ENCODE measurements at places on chromosomes 16 and 17.

- no peak for DNase-seq
Measured at GRCh38 chr16:68696514-68696913, 40.6 kb upstream of the CDH1 start.

DNA sequence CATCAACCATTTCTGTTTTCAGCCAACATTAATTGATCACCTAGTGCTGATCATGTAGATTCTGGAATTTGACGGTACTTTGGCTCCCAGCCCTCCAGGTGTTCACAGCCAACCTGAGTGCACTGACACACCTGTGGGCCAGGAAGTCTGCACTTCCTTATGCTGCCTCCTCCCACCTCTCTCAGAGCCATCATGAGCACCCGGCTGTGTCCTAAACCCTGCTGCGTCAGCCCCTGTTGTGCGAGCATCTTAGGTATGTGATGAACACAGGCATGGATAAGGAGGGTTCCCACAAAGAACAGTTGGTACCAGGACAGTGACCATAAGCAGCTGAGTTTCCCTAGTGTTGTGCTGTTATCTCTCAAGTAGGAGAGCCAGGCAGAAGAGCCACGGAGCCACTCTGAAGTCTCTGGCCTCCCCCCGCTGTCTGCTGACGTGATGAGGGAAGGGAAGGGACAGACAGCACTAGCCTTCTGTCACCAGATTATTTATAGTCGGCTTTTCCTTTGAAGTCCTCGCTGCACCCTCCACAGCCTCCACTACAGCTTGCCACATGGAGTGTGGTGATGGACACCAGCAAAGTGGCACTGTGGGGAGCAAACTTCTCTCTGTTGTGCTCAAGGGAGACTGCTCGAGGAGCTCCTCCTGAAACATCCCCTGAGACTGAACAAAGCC, 162.8 kb upstream of the ANKFN1 start:
- no peak for DNase-seq

DNA sequence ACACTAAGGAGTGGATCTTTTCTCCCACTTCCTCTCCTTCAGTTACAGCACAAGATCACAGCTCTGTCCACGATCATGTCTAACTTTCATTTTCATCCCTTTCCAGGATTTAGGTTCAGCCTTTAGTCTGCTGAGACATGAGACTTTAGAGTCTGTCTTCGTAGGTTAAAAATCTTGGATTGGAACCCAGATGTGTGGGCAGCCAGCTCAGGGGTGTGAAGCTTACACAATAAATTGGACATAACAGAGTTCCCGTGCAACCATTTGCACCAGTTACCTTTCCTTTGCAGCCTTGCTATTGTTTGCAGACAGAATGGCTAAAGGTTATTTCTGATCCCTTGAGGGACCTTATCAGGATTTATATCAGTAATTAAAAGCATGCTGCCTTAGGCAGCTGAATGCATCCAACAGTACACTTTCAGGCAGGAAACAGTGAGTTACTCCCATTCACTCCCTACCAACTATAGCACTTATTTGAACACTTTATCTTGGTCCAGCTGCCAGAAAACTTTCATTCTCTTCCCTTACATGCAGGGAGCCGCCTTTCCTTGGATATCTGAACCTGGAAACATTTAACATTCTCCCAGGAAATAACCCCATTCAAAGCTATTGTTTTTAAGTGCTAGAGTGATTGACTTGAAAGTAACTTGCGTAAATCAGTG, 87.3 kb downstream of the TMEM100 start:
- no peak for DNase-seq

- DNase-seq: no peak
Measured at GRCh38 chr16:55832425-55832772, 497 bp downstream of the CES1 start.

GRCh38 chr16:12120217-12120981, 143.9 kb downstream of the SNX29 start:
- no peak for DNase-seq

DNA sequence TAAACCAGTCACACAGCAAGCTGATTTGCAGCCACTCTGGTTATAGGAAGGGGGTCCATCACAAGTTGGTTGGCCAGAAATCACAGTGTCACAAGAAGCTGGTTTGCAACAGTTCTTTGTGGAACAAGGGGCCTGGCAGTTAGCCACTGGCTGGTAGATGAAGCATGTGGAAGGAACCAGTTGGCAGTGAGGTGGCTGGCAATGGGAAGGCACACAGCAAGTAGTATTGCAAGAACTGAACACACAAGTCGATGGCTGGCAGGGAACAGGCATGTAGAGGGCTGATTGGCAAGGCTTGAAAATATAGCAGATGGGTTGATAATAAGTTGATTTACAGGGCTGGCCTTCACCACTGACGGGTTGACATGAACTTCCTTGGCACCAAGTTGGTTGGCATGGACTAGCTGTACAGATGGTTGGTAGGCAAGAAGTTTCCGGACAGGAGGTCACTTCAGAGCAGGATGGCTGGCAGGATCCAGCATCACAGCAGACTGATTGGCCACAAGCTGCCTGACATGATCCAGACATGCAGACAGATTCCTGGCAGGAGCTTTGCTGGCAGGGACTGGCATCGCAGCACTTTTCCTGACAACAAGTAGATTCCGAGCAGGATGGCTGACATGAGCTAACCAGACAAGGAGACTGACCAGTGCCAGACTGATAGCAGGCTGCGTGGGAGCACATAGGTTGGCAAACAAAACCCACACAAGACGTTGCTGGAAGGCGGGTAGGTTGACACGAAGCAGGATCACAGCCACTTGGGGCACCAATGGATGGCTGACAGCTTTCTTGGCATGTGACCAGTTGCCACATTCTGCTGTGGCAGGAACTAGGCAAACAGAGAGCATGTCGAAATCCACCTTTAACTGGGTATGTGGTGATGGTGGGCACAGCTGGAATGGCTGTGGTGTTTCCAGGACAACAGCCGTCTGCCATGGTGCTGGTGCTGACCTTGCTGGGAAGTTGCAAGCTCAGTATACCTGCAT, at the start of gene KRTAP29-1:
Gene KRTAP29-1 (minus strand): TSS at position 936 of the 986 bp plus-strand sequence. CDS start 0 bp downstream, at position 936.
- no peak for DNase-seq

DNA sequence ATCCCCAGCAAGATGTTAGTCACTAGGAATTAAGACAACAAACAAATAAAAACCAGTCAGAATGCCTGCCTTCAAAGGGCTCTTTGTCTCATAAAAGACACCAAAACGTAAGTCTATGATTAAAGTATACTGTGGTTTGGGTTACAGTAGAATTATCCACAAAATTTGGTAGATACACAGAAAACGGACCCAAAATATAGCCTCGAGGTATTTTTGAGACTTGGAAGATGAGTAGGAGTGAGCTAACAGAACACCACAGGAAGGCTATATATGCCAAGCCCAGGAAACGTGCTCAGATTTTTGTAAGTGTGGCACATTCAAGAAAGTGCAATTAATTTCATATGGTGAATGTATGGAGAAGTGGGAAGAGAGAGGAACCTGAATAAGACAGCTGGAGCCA, 831.4 kb downstream of the CDH11 start:
- DNase-seq: no peak

GRCh38 chr16:21684199-21684598, 20.4 kb downstream of the OTOA start:
- peak; percentile 60 for DNase-seq

GRCh38 chr16:71846431-71846830, 655 bp downstream of the ATXN1L start:
- DNase-seq: peak; percentile 14

DNA sequence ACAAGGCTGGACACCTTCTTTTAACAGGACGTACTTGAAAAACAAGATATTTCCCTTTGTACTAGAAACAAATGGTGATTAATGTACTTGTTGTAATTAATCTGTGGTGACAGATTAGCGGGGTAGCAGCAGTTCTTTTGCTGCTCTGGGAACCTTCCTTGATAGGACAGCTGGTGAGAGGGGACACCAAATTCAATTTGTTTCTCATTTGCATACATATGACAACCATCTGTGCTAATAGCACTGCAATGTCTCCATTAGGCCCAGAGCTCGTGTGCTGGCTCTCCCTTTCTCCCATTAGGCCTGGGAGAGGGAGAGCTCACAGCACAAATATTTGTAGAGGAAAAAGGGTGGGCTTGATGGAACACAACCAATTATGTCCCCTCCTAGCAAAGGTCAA, 221.0 kb upstream of the HS3ST3A1 start:
- no peak for DNase-seq

- DNase-seq: peak; percentile 91
Measured at GRCh38 chr16:31105677-31106213, 2.4 kb upstream of the BCKDK start.

- DNase-seq: peak; percentile 91
Measured at GRCh38 chr16:66947302-66948065, 12.2 kb downstream of the CES2 start.

- DNase-seq: no peak
Measured at GRCh38 chr16:84581158-84581557, 36.7 kb downstream of the COTL1 start.

DNA sequence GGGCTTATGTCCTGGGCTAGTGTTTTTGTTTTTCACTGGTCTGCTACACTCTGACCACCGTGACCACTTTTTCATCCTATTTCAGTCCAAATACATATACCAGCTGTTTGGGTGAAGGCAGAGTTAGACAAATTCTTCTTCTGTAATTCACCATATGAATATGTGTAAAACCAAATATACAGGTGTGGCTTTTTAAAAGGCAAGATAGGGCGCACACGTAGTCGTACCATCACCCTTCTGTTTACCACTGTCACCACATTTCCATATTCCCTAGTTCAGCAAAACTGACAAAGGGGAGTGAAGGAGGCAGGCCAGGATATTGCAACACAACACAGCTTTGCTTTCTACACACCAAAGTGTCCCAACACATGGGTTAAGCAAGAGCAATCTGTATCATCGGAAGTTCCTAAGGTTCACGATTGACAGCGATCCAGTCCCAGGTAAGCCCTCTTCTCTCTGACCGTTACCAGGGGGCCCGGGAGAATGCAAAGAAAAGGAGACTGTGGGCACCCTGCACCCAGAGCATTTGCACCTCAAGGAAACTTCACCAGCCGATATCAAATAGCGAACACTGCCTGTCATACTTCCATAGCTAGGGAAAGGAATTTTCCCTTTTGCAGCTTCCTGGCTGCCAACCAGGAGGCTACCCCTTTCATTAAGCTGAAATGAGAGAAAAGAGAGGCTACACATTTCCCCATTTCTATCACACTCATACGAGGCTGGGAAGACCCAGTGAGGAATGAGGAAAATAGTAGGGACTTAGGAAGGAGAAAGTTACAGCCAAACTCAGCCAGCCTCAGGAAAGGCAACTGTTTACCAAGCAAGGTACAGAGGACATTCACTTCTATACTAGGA, 23.1 kb downstream of the CREBBP start:
- DNase-seq: no peak

- DNase-seq: no peak
Measured at GRCh38 chr17:62739645-62740388, 68.3 kb downstream of the MARCHF10 start.

DNA sequence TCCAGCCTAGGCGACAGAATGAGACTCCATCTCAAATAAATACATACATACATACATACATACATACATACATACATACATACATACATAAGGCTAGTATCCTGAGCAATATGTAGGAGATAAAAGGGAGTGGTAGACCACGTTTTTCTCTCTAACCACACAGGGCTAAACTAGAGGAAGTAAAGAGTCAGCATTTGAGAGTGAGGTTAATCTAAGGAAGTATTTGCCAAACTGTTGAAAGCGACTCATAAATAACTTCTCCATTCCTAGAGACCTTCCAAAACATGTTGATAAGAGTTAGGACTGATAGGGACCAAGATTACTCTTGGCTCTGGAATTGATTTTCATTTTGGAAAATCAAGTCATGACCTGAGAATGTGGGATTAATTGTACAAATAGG, 68.9 kb downstream of the NEUROD2 start:
- no peak for DNase-seq

- DNase-seq: no peak
Measured at GRCh38 chr17:4235372-4236279, 28.2 kb downstream of the ANKFY1 start.

GRCh38 chr17:77301694-77302266, 161.0 kb downstream of the SEC14L1 start:
- DNase-seq: no peak

DNA sequence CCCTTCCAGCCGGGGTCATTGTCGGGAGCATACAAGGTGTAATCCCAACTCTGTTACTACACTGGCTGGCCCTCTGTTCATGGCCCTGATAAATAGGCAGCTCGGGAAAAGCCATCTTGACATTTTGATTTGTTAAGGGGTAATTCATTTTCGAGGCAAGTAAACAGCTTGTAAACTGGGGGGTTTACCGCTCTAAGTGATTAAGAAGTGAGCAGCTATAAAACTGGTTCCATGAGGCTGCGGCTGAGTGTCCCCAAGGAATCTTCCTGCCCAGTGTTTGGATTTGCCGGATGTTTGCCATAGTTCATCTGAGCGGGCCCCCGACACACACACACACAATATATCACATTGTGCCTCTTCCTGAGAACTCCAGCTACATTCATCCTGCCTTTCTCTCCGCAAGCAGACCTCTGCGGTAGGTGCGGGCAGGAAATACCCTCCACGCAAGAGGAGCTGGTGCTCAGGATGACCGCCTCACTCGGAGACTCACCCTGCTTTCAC, 92.2 kb downstream of the SOCS1 start:
- DNase-seq: no peak

- no peak for DNase-seq
Measured at GRCh38 chr16:67141391-67141790, 9.4 kb downstream of the B3GNT9 start.

DNA sequence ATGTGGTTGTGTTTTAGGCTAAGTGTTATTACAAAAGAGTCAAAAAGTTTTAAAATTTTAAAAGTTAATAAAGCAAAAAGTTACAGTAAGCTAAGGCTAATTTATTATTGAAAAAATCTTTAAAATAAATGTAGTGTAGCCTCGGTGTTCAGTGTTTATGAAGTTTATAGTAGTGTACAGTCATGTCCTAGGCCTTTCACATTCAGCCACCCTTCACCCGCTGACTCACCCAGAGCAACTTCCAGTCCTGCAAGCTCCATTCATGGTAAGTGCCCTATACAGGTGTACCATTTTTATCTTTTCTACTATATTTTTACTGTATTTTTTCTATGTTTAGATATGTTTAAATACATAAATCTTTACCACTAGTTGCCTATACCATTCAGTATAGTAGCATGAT, 98.5 kb upstream of the RPRML start:
- DNase-seq: no peak

DNA sequence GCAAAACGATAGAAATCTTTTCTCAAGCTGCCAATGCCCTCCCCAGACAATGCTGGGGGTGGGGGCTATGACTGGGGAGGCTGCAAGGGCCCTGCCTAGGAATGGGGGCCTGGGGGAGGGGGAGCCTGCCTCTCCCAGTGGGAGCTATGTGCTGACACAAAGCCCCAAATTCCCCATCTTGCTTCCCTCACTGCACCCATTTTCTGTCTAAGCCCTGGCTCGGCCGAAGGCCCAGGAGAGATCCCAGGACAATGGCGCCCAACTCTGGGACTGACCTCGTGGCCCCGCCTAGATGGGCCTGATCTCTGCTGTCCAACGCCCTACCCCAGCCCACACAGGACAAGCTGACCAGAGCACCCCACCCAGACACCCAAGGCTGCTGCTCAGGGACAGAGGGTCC, 11.1 kb upstream of the KCNJ12 start:
- DNase-seq: no peak

- no peak for DNase-seq
Measured at GRCh38 chr17:50892101-50892776, 26.1 kb upstream of the TOB1 start.

- DNase-seq: peak; percentile 95
Measured at GRCh38 chr17:8185582-8186445, 4.2 kb downstream of the BORCS6 start.

GRCh38 chr17:31559584-31560501, 168.4 kb downstream of the RAB11FIP4 start:
- DNase-seq: no peak

Data from stimulated activated CD4-positive, alpha-beta T cell treated with anti-CD3 and anti-CD28 coated beads, Interleukin-2, amount 100 ng/mL, for 24 hours (primary cell).